ENCODE measurements at places on chromosomes 6 and 20.

DNA sequence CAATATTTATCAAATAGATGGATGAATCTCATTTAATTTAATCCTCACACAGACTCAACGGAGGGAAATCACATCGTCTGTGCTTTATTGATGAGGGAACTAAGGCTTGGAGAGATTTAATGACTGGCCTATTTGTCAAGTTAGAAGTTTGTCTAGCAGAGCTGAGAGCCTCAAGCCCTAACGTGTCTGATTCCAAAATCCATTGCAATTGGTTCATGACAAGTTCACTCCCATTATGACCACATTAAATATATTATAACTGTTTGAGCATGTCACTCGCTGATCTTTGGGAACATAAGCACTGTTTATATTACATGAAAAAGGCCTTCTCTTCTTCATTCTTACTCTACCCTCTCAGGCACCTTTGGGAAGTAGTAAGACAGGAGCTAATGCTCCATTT lies 89.4 kb upstream of the SIRPA start:
- no peak for DNase-seq

GRCh38 chr6:70164556-70164955 lies 138.3 kb downstream of the COL9A1 start:
- DNase-seq = no peak

DNA sequence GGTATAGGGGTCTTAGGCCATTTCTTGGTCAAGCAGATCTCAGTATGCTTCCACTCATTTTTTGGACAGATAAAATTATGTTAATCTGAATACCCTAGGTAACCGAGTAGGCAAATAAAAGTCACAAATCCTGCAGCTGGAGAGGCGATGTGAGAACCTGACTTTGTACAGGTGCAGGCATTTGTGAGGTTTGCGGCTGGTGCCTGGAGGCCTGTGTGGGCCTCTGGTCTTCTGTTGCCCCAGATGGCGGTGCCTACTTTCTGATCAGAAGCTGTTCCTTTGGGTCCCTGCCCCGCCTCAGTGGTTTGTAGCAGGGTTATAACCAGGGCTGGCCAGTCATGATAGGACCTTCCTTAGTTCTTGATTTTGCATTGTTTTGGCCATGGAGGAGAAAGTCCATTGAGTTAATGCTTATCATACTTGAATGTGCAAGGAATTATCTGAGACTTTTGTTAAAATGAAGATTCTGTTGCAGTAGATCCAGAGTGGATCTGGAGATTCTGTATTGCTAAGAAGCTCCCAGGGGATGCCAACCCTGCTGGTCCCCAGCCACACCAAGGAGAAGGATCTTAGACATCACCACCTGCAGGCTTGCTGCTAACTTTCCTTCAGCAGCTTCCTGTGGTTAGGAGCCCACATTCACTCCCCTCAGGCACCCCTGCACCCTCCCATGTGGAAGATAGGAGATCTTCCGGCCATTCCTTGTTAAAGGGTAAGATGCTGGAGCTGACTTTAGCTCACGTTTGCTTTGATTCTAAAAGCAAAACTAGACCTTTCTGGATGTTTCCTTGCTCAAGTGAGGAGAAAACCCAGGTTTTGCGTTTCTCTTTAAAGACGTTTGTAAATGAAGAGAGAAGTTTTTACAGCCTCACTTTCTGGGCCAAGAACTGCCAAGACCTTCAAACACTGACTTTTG lies 50.7 kb downstream of the LRRC1 start:
- no peak for DNase-seq

DNA sequence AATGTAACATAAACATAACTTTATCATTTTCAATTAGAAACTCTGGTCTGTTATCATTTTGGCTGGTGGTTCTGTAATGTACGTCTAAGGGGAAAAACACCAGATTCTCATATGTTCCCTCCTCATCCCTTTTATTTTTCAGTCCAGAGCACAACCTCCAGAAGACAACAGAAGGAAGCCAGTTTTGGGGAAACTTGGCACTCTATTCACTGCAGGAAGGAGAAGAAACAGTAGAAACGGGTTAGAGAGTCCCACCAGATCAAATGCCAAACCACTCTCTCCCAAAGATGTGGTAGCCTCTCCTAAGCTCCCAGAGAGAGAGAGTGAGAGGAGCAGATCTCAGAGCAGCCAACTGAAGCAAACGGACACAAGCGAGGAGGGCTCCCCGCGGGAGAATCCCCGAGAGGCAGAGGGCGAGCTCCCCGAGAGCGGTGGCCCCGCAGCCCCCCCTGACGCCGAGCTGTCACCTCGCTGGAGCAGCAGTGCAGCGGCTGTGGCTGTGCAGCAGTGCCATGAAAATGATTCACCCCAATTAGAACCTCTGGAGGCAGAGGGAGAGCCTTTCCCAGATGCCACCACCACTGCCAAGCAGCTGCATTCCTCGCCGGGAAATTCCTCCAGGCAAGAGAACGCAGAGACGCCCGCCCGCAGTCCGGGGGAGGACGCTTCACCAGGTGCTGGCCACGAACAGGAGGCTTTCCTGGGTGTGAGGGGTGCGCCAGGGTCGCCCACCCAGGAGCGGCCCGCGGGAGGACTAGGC lies 117.8 kb downstream of the RTN4IP1 start:
- peak; percentile 63 for DNase-seq

- DNase-seq = no peak
Measured at GRCh38 chr6:11218538-11219399, 13.7 kb downstream of the NEDD9 start.

- DNase-seq = no peak
Measured at GRCh38 chr6:37612475-37612874, 85.2 kb downstream of the MDGA1 start.

GRCh38 chr20:44419131-44419844 lies 56.4 kb upstream of the TTPAL start:
- DNase-seq = no peak

DNA sequence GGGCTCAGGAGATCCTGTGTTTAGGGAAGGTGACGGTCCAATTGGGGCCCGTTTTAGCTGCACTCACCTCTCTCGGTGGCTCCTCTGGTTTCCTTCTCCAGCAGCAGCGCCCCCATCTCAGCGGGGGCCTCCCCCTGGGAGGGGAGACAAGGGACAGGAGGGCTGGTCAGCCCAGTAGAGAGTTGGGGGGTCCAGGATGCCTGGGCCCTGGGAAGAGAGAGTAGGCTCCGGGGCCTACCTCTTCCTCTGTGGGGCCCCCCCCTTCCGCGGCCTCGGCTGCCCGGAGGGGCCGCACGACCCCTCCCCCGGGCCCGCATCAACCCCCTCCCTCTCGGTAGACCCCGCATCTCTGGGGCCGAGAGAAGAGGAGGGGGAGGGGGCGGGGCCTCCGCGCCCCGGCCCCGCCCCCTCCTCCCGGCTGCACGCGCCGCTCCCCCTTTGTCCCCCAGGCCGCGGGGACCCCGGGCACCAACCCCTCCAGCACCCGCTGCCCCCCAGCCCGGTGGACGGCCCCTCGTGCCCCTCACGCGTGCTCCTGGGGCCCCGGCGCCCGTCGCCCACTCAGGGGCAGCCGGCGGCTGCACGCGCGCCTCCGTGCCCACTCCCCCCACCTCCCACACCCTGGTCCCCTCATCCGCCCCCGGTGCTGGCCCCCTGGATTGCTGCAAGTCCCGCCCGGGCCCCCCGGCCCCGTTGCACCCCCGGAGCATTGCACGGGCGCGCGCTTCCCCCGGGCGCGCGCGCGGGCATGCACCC lies 464 bp downstream of the EHMT2 start:
- peak; percentile 75 for DNase-seq

DNA sequence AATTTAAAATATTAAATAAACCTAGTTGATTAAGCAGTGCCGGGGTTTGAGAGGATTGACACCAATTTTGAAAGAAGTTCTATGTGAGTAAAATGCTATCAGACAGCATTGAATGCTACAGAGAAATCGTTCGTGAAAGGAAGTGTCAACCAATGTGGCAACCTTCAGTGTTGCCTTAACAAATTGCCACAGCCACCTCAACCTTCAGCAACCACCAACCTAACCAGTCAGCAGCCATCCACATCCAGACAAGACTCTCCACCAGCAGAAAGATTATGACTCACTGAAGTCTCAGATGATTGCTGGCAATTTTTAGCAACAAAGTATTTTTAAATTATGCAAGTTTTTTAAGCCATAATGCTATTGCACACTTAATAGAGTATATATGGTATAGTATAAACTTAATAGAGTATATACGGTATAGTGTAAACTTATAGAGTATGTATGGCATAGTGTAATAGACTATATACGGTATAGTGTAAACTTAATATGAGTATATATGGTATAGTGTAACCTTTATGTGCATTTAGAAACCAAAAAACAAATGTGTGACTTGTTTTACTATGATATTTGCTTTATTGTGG lies 65.3 kb upstream of the ID4 start:
- DNase-seq = no peak

- no peak for DNase-seq
Measured at GRCh38 chr6:38514399-38514798, 125.3 kb downstream of the BTBD9 start.

DNA sequence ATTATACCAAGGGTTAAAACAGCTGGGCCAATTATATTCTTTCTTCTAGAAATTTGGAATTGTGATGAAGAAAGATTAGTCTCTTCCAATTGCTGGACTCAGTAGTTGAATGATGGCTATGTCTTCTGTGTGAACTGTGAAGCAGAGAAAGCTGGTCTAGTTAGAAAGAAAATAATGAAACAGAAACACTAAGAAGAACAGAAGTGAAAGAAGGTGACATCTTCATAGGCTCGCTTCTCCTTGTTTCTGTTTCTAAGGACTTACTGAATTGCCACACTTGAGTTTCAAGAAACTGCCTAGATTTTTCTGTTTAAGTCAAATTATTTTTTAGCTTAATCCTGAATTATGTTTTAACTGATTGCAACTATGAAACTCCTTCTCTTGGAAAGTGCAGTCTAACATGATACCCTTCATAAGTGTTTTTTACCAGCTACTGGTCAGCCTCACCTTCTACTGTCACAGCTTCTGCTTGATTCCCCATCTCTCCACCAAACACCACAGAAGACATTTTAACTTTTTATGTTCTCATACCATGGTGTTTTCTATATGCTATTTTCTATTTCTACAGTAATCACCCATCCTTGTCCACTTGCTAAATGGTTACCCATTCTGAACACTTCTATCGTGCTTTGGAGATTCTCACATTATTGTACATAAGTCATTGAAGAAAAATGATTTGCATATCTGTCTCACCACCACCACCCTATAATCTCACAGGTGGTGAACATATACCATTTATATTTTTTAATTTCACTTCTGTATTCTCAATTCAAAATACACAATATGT lies 268.8 kb downstream of the GRIK2 start:
- no peak for DNase-seq

DNA sequence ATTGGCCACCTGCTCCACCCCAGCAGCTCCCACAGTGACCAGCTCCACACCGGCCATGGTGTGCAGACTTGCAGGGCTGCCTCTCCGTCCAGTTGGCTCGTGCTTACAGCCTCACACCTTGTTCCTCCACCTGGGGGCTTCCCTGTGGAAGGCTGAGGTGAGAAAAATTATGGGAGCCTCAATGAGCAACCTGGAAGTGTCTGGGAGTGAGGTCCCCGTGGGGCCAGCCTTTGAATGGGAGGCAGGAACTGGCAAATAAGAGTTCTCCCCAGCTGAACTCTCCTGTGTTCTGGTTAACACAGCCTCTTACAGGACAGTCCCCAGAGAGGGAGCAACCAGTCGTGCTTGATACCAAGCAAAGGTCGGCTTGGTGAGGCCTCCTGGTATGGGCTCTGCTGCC lies 3.8 kb upstream of the PFDN4 start:
- no peak for DNase-seq

- no peak for DNase-seq
Measured at GRCh38 chr6:134070271-134070670, 17.8 kb upstream of the SLC2A12 start.

All from neural progenitor cell (in vitro differentiated cells).